GM03348 (cell line): ENCODE measurements at places on chromosomes 3 and 15.

- DNase-seq, result no peak
These were observed 86.0 kb upstream of the LIMD1 start for GRCh38 chr3:45508483-45509037.

DNA sequence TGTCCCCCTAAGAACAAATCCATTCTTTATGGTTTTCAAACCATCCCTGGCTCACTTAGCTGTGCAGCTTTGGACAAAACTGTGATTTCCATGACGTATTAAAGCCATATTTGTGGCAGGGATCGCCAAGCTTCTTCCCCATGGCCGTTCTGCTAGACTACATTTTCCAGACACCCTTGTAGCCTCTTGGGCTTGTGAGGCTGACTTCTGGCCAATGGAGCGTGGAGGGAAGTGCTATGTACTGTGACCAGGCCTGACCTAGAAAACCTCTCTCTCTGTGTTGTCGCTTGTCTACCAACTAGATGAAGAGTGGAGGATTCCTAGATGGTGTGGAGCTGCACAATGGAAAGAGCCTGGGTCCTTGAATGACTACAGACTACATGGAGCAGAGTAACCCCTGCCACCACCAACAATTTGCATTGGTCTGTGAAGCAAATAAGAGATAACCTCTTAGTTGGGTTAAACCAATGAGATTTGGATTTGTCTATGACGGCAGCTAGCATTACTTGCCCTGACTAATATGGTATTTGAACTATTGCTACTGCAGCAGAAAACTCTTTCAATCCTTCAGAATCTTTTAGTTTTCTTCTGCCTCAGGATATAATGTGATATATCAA, 22.1 kb upstream of the MGLL start:
- DNase-seq, result no peak

- no peak for DNase-seq
These were observed 922 bp upstream of the TAMM41 start for GRCh38 chr3:11847607-11848006.

- no peak for DNase-seq
These were observed 4.5 kb upstream of the GSK3B start for GRCh38 chr3:120098710-120099109.

GRCh38 chr3:53174346-53175250, 13.6 kb downstream of the PRKCD start:
- no peak for DNase-seq

- DNase-seq, result peak; percentile 68
These were observed 168.0 kb downstream of the SHOX2 start for GRCh38 chr3:157938154-157938779.

DNA sequence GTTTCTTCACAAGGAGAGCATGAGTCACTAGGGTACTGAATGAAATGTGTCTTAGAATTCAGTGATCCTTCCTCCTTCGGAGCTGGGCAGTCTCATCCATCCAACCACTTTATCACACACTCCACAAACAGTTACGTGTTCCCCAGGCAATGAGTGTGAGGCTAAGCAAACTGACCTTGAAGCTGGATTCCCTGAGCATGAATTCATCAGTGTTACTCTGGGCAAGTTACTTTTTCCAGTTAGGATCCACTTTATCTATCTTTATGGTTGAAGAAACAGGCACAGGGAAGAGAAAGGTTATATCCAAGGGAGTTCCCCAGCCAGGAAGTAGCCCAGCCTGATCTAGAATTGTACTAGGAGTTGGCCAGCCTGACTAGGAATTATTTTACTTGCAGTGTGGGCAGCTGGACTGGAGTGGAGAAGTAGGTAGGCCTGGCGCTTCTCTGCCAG, 17.1 kb upstream of the GCNT3 start:
- DNase-seq, result peak; percentile 51

DNA sequence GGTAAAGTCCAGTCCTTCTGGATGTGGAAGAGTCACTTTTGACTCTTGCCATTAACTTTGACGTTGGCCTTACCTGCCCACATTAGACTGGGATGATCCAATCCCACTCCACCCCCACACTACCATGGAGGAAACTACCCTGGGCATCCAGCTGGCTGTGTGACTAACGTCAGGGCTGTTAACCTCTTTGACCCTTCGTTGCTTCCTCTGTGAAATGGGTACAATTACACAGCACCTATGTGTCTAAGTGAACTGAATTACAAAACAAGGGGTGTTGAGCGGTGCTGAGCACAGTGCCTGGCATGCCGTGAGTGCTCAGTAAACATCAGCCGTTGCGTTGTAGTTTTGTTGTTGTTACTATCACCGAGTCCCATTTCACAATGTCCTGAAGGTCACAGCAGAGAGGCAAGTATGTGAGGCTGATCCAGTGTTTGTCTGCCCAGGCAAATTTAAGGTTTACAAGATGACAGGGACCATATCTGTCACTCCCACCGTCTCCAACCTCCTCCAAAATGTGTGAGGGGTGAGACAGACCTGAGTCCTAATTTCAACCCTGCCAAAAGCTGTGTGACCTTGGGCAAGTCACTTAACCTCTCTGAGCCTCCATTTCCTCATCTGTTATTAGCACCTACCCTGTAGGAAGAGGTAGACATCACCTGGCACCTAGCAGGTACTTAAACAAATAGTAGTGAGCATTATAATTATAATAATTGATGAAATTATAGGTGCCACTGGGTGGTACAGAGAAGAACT, 20.9 kb downstream of the WNT7A start:
- DNase-seq, result no peak

- peak; percentile 20 for DNase-seq
These were observed 4.3 kb downstream of the TMPRSS7 start for GRCh38 chr3:112038863-112039262.

- peak; percentile 52 for DNase-seq
These were observed 48.7 kb upstream of the RYK start for GRCh38 chr3:134299185-134299887.

DNA sequence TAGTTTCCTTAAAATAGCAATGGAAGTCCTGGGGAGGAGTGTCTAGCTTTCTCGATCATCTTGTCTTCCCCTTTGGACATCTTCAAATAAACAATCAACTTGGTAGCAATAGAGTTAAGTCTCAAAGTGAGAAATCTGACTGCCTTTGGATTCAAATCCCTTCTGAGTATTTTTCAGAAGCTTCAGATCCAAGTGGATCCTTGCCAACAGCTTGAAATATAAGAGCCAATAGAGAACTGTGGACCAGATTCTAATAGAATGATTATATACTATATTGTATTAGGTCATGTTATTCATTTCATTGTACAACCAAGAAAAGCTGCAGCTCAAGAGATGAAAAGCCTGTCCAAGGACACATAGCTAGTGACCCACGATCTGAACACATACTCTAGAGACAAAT, 60.2 kb downstream of the SYNPR start:
- no peak for DNase-seq

- no peak for DNase-seq
These were observed 62.5 kb downstream of the LRTM1 start for GRCh38 chr3:54865316-54865715.

DNA sequence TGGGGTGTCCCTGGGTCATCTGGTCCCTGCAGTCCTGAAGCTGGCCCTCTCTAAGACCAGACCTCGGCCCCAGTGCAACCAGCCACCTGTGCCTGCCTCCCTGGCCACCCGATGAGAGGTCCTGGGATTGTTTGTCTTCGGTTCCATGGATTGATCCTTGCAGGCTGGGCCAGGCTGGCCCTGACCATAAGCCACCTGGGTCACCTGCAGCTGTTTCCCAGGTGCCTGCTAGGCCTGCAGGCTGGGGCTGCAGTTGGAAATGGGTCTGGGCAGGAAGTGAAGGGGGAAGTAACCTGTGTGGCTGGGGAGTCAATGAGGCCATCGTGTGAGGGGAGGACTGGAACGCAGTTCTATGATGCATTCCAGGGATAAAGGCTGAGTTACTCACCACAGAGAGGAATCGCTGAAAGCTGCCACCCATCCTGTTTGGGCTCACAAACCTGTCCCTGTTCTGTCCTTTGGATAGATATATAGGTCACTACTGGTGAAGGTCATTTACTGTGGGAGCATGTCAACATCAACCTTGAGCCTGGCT, 30.9 kb upstream of the VPS8 start:
- peak; percentile 39 for DNase-seq

DNA sequence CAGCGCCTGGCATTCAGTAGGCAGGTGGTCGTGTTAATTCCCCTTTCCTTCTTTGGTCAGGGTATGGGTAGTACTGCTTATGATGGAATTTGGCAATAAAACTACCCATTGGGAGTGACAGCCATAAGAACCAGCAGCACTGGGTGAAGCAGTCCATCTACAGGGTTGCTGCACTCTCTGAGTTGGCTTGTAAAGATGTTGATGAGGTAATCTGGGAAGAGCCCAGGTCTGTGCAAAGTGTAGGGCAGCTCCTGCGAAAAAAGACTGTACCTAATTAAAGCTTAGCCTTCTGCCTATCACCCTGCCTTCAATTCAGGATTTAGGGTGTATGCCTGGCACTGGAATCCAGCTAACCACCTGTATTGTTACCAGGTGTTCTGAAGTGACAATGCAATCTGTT, 4.7 kb upstream of the FETUB start:
- no peak for DNase-seq

DNA sequence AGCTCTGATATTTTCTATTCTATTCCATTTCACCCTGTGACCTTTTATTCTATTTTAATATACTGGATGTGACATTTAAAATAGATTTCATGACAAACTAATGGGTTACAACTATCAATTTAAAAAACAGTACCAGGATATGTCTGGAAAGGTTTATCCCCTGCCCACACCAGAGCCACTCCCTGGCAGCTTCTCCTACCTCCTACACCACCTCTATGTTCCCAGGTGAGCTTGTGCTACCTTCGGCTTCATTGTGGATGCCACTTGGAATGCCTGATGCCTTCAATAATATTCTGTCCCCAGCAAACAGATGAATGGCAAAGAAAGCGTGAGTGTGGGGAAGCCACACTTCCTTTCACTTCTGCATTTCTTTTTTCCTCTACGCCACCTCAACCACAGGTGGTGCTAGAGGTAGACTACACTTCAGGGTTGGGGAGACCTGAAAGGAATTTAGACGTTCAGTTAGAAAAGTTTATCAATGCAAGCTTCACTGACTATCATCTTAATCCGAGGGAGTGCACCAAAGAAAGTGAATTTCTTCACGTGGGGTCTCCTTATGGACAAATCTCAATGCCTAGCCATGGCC, 213.0 kb downstream of the SSR3 start:
- DNase-seq, result no peak

DNA sequence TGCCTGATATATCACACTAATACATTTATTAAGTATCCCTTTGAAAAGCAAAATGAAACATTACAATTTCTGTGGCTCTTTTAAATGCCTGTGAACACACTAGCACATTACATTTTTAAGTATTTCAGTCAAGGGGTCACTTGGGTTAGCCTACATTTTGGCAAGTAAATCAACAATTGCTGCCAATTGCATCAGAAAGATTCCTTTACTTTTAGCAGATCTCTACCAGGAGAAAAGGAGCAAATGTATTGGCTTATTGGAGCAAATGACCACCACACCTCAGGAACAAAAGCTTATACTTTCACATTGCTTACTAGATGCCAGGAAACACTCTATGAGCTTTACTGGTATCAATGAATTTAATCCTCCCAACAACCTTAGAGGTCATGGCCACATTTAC, 947.1 kb downstream of the FHIT start:
- DNase-seq, result peak; percentile 19

DNA sequence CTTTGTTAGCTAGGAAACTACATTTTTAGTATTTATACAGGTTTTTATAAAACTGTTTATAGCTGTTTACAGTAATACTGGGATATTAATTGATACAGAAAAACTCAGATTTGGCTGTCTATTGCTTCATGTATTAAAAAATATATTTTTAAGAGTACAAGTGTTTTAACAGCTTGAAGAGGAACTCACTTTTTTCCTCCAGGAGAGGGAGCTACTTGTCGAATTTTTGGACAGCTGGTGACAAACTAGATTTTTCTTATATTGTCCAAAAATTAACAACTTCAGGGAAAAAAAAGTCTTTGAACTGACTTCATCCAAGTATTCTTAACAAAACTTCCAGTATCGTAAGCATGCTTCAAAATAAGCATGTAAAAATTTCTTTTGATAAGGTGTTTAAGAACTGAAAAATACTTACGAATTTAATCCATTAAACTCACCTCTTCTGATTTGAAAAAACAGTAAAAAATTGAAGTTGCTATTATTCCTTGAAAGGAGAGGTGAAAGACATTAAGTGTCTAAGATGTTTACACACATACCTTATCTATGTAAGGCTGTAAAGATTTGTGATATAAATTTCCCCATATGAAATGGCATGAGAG, 4.0 kb downstream of the DIPK2A start:
- DNase-seq, result peak; percentile 22

GRCh38 chr3:102026656-102027055, 177.3 kb downstream of the NFKBIZ start:
- no peak for DNase-seq

GRCh38 chr3:188761964-188762363, 409.8 kb upstream of the TPRG1 start:
- DNase-seq, result no peak

DNA sequence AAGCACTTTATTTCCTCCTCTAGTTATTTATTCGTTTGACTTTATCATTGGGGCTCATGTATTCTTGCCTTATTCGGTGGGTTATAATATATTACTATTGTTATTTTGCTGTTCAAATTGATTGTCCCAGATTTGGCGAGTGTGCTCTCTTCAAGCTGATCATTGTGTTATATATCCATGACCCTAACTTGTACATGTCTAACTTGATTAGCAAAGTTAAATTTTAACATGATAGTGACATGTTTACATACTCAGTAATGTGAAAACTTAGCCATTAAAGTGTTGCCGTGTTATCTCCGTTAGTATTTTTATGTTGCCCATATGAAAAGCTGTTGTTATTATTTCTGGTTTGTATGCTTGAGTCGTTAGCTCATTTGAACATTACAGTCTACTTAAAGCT, 327.9 kb downstream of the PTPRG start:
- DNase-seq, result no peak

- no peak for DNase-seq
These were observed 23.6 kb upstream of the CADPS start for GRCh38 chr3:62898530-62899496.

DNA sequence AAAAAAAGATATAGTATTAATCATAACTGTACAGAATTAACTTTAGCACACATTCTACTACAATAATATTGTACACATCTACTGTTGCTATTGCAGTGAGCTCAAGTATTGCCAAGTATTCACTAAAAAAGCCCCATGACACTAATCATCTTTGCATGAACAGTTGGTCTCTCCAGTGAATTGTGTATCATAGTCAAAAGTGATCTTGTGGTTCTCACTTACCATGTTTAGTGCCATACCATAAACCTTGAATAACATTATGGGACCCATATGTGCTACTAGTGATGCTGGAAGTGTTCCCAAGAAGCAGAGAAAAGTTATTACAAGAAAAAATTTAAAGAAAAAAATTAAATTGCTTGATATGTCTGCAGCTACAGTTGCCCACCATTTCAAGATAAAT, 177.1 kb downstream of the PCCB start:
- no peak for DNase-seq

GRCh38 chr3:47015151-47015550, 35.7 kb downstream of the NBEAL2 start:
- no peak for DNase-seq

- no peak for DNase-seq
These were observed 34.2 kb downstream of the GABRA5 start for GRCh38 chr15:26901041-26901440.
